ENCODE measurements at places on chromosomes 12 and 14.

- no peak for DNase-seq
Observed at GRCh38 chr14:96380735-96381134, 11.2 kb upstream of the AK7 start.

- DNase-seq: peak; percentile 93
Observed at GRCh38 chr14:24425704-24426103, 3.8 kb downstream of the CBLN3 start.

DNA sequence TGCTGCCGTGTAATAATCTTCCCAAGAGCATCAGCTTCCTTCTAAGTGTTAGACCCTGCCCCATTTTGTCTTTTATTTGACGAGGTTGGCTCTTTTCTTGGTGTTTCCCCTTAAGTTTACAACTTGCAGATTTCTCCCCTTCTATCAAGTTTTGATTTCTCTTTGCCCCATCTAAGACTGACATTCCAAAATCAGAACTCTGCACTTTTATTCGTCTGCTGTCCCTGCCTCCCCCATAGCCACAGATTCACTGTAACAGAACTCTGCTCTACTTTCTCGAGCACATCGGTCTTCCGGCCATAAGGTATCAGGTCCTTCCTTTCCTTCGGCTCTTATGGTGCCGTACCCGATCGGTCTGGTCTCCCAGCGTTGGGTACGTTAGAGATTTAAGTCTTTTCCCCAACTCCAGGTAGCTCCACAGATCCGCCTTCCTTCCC lies 563 bp downstream of the DCP1B start:
- DNase-seq: peak; percentile 62

DNA sequence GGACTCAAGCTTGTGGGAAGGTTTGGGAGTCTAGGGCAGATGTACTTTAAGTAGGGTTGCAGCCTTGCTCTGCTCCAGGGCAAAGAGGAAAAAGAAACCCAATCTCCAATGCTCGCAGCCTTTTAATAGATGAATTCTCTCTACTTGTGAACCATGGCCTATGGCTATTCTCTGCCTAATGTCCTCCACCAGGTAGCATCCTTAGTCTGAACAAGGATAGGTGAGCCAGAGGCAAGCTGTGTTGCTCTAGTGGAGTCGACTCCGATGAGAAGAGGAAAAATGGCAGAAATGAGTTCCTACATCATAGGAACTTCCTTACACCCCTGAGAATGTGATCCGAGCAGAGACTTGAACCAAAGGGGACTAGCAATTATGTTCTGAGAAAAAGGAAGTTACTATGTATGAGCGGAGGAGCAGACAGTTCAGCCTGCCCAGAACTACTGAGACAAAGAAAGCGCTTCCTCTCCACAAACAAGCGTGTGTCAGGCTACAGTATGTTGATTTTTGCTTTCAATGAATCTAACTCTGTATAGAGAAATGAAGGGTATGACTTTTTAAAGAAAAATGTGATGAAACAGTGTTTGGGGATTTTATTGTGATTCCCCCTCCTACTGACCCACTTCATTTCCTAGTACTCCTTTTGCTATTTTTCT lies 153.6 kb upstream of the ARID2 start:
- DNase-seq: no peak

DNA sequence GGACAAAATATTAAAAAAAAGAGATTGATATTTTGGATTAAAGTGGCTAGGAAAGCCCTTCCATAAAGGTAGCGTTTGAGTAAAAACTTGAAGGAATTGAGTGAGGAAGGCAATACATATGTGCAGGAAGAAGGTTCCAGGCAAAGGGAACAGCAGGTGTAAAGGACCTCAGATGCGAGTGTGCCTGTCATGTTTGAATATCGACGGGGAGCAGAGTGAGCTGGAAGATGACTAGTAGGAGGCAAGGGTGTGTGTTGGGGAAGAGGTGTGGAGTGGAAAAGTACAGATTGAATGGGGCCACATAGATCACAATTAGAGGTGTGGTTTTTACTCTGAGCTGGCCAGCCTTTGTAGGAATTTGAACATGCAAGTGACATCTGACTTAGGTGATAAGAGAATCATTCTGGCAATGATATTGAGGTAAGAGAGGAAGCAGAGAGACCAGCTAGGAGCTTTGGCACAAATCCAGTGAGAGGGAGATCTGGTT lies 15.0 kb upstream of the FBXO33 start:
- DNase-seq: no peak

DNA sequence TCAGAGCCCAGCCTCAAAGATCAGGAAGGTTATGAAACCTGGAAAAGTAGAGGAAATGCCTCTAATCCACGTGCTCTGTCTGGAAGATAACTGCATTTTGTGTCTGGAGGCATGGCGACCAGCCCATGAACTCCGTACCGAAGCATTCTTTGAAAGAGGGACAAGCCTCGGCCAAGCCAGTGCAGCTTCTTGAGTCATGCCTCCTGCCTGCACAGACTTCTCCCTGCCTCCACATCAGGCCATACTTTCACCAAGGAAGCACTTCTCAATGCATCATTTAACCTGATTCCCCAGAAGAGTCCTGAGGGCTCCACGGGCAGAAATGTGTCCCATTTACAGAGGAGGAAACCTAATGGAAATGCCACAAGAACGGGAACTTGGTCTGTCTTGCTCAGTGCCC lies 3.4 kb downstream of the ACTN1 start:
- DNase-seq: peak; percentile 89

- no peak for DNase-seq
Observed at GRCh38 chr14:98512501-98513251, 759.3 kb downstream of the BCL11B start.

DNA sequence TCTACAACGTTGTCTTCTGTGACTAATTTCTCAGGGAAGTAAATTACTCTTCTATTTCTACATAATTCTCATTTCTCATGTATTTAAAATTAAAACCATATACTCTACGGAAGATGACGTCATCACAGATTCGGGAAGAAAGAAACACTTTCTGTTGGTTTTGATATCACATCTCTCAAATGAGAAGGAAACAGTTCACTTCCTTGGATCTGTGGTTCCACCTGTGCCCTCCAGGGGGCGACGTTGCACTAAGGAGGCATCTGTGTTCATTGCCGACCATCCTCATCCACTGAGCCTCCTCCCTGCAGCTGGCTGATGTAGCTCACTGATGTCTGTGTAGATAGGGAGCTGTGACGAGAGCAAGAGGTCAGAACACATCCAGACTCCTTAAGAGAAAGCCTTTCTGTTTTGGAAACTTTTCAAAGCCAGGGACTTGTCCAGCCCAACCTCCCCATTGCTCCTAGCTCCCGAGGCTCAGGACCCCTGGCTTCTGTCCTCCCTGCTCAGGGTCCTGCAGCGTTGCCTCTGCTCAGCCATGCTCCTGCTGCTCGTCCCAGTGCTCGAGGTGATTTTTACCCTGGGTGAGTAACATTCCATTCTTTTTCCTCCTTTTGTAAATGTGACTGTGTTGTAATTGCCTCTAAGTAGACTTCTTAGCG lies 172.7 kb upstream of the OR4E1 start:
- peak; percentile 20 for DNase-seq

DNA sequence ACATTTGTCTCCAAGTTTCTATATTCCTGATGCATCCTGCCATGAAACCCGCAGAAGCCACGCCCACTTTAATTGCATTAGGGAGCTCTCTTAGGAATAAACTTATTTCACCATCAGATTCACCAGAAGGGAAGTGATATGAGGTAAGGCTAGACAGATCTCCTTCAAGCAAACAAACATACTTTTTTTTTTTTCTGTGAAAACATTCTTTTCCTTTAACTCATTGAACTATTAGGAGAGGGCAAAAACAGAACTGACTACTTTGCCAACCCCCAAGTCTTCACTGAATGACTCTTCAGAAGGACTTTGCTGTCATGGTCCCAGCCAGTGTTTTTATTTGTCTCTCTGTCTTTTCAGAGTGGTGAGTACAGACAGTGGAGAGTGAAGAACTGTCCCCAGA lies 48.4 kb downstream of the GTF2A1 start:
- DNase-seq: peak; percentile 28

DNA sequence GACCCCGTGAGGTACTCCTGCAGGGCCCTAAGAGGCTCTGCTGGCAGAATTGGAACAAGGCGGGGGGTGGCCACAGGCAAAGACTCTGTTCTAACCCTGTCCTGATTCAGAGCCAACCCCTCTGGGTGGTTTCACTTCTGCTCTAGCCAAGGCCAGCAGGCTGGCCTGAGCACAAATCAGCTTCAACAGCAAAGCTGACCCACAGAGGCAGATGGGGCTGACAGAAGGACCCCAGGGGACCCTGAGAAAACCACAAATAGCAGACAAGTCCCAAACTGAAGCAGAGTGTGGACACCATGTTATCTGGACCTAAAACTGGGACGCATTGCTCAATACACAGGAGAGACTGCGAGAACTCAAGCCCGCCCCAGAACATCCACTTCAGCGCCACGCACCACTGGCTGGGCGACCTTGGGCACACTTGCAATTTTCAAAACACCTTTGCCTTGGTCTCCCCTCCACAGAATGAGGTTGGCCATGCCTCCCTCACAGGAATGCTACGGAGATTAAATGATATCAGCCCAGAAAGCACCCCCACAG lies 76.4 kb upstream of the DICER1 start:
- DNase-seq: no peak

- DNase-seq: peak; percentile 81
Observed at GRCh38 chr12:116236148-116236731, 41.3 kb downstream of the MED13L start.

- peak; percentile 98 for DNase-seq
Observed at GRCh38 chr12:110048242-110049027, at the start of gene C12orf76. Gene C12orf76, minus strand, starts transcription at chr12:110048522. Its CDS starts 27 bp downstream, at chr12:110048495.

DNA sequence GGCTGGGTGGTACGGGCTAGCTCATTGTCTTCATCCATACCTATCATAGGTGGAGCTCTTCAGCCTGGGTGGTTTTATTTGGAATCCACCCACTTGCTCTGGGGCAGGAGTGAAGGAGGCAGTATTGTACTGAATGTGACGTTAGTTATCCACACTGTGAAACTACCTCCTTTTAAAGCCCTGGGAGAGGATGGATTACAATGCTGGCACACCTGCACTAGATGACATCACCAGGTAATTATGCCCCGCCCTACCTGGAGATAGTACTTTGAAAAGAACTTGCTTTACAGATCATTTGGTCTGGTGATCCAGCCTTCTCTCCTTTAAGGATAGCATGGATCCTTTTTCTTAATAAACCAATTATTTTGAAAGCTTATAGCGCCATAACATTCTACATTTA lies 78.0 kb downstream of the B4GALNT3 start:
- no peak for DNase-seq

DNA sequence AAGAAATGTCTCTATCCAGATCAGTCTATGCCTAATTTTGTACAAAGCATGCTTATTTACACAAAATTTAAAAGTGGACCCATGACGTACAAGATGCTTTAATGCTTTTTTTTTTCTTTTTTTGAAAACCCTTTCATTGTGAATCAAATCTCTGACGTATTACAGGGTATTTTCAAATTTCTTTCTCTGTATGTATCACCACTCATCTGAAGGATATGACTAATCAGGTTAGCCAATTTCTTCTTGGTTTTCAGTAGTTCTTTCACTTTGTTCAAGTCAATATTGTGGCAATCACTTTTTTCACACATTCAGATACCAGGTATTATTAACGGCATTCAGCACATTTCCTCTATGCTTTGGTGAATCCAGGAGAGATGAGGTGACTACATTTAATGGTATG lies 685.3 kb downstream of the TRHDE start:
- DNase-seq: no peak

DNA sequence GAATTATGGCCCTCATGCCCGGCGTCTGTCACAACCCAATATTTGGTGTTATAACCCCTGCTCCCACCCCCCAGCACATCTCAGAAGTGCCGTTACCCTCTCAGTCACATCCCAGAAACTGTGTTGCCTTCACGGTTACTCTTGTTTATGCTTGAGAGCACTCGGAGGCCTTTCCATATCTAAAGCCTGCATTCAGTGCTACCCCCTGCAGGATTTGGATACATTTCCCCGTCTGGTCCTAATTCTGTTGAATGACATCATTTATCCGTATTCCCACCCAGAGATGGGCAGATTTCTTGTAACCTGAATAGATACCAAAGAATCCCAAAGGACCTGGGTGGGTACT lies 19.1 kb upstream of the FOS start:
- peak; percentile 89 for DNase-seq

GRCh38 chr14:68060198-68060597 lies 240.6 kb downstream of the RAD51B start:
- DNase-seq: no peak

DNA sequence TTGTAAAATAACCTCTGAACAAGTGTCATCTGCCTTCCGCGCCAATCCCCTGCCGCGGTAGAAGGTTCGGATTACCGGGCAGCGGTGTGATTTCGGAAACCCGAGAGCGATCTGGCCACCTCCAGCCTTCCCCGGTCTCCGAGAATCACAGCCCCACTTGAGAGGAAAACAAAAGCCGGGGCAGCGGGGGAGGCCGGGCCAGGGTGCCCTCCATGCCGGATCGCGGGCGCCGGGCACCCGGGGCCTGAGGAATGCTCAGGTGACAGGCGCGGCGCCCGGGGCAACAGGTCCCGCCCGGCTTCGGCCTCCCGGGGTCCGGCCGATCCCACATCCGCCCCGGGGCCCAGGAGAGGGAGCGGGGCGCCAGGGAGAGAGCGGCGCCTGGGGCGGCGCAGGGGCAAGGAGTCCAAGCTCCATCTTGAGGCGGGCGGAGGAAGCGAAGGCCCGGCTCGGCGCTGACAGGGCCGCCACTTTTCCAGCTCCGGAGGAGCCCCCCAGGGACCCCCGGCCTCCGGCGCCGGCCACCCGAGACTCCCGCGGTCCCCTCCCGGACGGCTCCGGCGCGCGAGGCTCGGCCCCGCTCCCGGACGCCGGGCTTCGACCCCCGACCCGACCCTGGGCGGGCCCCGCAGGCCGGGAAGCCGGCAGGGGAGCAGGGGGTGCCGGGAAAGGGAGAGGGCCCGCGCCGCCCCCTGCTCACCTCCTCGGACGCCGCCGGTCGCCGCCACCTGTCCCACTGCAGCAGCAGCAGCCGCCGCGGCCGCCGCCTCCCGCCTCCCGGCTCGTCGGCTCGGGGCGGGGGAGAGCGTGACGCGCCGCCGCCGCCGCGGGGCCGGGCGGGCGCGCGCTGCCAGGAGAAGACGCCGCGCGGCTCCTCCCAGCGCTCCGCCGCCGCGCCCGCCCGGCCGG lies at the start of gene CLIP1:
TSS of gene CLIP1 (minus strand) at position 849 of the 909 bp plus-strand sequence. CDS start 42,217 bp downstream, outside the sequence.
- DNase-seq: peak; percentile 75

DNA sequence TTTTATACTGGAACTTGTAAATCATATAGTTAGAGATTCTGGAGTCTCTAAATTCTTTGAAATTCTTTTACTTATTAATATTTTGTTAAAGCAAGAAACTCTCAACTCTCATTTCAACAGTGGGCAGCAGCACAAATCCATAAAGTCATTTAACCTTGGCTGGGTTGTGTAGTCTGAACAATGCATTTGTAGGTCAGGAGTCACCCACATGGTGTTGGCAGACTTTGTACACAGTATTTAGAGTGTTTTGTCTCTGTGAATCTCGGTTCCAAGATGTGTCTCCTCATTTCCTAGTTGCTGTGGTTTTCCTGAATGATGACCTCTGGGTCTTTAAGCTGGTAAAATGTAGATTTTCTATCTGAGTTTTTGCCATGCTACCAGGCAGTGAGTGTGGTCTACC lies 20.8 kb upstream of the STRAP start:
- peak; percentile 28 for DNase-seq

- DNase-seq: peak; percentile 81
Observed at GRCh38 chr12:6451348-6452244, at the start of gene TAPBPL. Gene TAPBPL, plus strand, starts transcription at chr12:6452042. Its CDS starts 207 bp downstream, at chr12:6452249.

GRCh38 chr14:66530526-66530925 lies 22.6 kb downstream of the GPHN start:
- no peak for DNase-seq

- DNase-seq: peak; percentile 60
Observed at GRCh38 chr12:14396071-14396470, 30.6 kb downstream of the ATF7IP start.

GRCh38 chr12:51954561-51955361 lies 3.3 kb downstream of the ACVR1B start:
- no peak for DNase-seq

Measured in choroid plexus epithelial cell (primary cell).